ENCODE measurements at places on chromosomes 13 and 19. TPM values are rescaled to one million over a fixed set of nuclear protein-coding genes. Genes with fewer than 3 reads are reported as not detected.

Gene CLPTM1
- total RNA-seq: 71.7 TPM

Gene UNC13A
- 69.7 TPM for total RNA-seq

Gene RASIP1
- total RNA-seq: 4.8 TPM

Gene ZNF93
- total RNA-seq: 18.2 TPM

Gene GFY
- total RNA-seq: not detected

Gene ZNF526
- total RNA-seq: 5.3 TPM

Gene PGLYRP2
- total RNA-seq: not detected

Gene ERICH4
- not detected for total RNA-seq

Gene IFI30
- total RNA-seq: 1.4 TPM

Gene KLK15
- total RNA-seq: not detected

Gene RTBDN
- total RNA-seq: 1.8 TPM

Gene LYPD3
- total RNA-seq: 0.46 TPM

Gene FPR2
- 0.92 TPM for total RNA-seq

Gene CBY2
- total RNA-seq: not detected

Gene CEACAM21
- 18.0 TPM for total RNA-seq

Gene SLC25A30
- 9.0 TPM for total RNA-seq

Gene AMER2
- total RNA-seq: 99.9 TPM

Gene PRSS57
- not detected for total RNA-seq

Gene RPL21
- 819 TPM for total RNA-seq

Gene ATP4B
- total RNA-seq: 0.23 TPM

Gene ZNF829
- 8.3 TPM for total RNA-seq

Gene IGFL1
- total RNA-seq: not detected
